GM13976 (cell line): ENCODE measurements at places on chromosomes 7 and 10.

DNA sequence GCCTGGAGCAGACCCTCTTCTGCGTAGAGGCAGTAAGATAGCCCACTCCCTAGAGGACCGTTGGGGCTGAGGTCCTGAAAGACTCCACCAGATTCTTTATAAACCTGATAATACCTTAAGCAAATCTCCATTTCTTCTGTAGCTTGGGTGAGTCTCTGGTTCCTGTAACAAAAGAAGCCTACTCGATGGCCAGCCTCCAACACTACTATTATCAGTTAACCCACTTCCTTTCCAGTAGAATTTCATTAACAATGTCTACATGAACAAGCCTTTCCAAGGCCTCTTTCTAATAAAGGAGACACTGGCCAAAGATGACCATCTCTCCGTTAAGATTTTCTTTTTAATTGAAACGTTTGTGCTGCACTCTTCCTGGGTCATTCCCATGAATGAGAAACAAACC, 201.7 kb upstream of the KCTD7 start:
- no peak for DNase-seq

DNA sequence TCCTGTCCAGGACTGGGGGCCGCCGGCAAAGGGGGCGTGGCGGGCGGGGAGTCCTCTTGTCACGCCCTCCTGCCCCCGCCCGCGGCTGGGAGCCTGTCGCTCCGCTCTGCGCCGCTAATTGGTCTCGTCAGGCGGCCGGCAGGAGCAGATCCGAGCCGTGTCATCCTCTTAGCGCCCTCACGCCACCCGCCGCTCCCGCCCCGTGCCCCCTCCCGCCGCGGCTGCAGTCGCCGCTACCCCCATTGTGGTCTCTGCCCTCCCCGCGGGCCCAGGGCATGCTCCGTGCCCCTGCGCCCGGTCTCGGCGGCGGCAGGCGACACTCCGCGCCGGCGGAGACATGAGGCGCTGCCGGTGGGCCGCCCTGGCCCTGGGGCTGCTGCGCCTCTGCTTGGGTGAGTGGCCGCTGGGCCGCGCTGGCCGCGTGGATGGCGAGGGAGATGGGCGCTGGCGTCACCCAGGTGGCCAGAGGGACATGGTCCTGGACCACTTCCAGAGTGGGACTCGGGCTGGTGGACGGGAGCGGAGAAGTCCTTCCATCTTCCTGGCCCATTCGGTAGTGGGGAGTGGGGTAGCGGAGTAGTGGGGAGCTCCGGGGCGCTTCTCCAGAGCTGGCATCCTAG, at the start of gene CDHR1:
Gene CDHR1, plus strand, starts transcription at position 114 of the 620 bp plus-strand sequence. Its CDS starts 224 bp downstream, at position 338.
- DNase-seq: peak; percentile 85

DNA sequence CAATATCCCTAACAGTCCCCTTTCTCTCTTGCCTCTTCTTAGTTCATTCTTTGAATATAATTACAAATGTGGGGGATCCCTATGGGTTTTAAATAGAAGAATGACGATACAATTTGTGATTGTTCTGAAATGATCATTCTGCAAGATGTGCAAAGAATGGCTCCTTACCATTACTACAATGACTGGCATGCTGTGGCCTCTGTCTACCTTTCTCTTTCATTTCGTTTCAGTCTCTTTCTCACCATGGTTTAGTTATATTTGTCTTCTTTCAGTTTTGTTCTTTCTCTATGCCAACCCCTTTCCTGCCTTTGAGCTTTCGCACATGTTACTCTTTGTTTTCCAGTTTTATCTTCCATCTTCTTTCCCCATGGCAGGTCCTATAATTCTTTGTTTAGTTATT, 176.5 kb downstream of the SUGCT start:
- peak; percentile 37 for DNase-seq

GRCh38 chr10:78964952-78965633, 103.7 kb upstream of the ZMIZ1 start:
- no peak for DNase-seq

- DNase-seq: no peak
Measured at GRCh38 chr7:45292481-45292880, 134.9 kb downstream of the RAMP3 start.

DNA sequence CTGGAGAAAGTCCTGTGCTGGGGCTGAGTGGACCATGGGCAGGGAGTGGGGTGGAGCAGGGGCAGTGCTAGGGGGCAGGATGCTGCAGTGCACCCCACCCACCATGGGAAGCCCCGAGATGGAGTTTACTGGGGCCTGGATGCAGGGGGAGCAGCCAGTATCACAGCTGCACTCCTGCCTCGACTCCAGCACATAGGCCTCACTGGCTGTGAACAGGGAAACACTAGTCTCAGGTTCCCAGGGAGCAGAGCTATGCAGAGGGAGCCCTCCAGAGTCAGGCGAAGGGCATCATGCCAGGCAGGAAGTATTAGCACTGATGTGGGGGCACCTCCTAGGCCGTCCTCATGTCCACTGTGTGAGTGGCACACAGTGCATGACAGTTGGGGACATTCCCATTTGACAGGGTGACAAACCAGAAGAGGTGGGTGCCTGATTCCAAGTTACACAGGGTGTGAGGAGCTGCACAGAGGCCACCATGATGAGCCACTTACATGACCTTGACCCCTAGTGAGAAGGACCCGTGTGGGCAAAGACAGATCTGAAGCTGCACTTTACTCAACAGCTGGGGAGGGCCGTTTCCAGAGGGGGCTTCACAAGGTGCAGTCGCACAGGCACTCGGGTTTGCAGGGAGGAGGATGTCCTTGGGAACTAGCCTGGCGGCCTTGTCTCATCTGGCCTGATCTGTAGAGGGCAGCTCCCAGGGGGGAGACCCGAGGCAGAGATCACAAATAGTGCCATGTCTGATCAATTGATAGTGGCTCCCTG, 69.9 kb upstream of the LRRC4 start:
- DNase-seq: no peak

DNA sequence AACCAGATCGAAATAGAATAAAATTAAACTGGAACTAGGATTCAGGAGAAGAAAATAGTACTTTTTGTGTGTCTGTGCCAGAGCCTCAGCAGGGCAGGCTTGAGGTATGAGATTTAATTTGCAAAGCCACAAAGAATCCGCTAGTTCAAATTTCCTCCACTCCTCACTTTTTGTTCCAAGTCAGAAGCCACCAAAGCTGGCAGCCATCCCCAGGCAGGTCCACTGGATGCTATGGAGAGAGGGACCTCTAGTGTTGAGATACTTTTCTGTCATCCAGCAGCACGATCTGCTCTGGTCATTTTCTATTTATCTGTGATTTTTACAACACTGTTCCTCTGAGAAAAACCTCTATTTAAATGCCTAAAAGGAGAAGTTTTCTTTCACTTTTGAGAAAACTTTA, 147.9 kb upstream of the FRMD4A start:
- DNase-seq: peak; percentile 41

GRCh38 chr7:100137851-100138760, 10.6 kb upstream of the LAMTOR4 start:
- DNase-seq: no peak

- DNase-seq: no peak
Measured at GRCh38 chr7:43766564-43766963, 8.1 kb downstream of the BLVRA start.

GRCh38 chr10:118195729-118196128, 146.4 kb downstream of the FAM204A start:
- DNase-seq: no peak

- DNase-seq: no peak
Measured at GRCh38 chr7:155880721-155881120, 68.5 kb upstream of the SHH start.

GRCh38 chr10:86363833-86364490, 2.6 kb downstream of the GRID1 start:
- DNase-seq: no peak

GRCh38 chr7:8094164-8095140, 125.9 kb downstream of the GLCCI1 start:
- DNase-seq: no peak

DNA sequence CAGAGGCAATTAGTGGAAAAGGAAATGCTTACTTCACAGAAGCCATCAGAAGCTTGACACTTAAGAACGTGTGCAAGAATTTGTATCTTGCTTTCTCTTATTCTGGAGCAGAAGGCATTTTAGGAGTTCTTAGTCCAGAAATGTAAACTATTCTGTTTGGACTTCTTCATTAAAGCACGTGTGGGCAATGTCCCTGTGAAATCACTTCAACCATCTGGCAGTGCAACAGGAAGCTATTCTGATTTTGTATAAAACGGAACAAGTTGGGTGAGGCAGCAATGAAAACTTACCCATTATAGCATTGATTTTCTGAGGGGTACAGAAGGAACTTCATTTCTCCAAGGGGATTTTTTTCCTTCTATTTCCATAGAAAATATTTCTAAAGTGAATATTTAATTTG, 21.3 kb upstream of the ARHGAP21 start:
- DNase-seq: no peak

GRCh38 chr7:145265180-145265579, 429.3 kb upstream of the TPK1 start:
- DNase-seq: no peak

DNA sequence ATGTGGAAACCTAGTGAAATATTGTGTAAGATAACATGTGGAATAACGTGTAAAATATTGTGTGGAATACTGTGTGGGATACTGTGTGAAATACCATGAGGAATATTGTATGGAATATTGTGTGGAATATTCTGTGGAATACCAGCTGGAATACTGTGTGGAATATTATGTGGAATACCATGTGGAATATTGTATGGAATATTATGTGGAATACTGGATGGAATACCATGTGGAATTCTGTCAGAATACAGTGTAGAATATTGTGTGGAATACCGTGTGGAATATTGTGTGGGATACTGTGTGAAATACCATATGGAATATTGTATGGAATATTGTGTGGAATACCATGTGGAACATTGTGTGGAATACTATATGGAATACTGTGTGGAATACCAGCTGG, 134.6 kb upstream of the CHST15 start:
- DNase-seq: no peak

GRCh38 chr10:52599551-52600200, 172.9 kb downstream of the MBL2 start:
- DNase-seq: no peak

DNA sequence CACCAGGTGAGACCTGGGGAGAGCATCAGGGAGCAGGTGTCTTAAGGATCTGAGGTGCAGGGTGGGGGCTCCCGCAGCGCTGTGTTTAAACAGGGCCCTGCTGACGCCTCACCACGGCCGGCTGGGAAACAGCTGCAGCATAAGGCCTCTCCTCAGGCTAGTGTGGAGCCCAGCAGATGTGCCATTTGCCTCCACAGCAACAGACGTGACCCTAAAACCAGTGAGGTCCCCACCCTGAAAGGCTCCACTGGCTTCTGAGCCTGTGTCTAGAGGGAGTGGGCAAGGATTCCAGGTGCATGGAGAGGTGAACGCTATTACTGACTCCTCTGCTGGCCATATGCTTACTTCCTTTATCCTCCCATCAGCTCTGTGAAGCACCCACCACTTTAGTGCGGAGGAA, 47.8 kb downstream of the SYPL1 start:
- DNase-seq: no peak

GRCh38 chr7:79298145-79298760, 155.2 kb downstream of the MAGI2 start:
- peak; percentile 39 for DNase-seq

- no peak for DNase-seq
Measured at GRCh38 chr10:17588420-17588819, 28.8 kb downstream of the HACD1 start.

DNA sequence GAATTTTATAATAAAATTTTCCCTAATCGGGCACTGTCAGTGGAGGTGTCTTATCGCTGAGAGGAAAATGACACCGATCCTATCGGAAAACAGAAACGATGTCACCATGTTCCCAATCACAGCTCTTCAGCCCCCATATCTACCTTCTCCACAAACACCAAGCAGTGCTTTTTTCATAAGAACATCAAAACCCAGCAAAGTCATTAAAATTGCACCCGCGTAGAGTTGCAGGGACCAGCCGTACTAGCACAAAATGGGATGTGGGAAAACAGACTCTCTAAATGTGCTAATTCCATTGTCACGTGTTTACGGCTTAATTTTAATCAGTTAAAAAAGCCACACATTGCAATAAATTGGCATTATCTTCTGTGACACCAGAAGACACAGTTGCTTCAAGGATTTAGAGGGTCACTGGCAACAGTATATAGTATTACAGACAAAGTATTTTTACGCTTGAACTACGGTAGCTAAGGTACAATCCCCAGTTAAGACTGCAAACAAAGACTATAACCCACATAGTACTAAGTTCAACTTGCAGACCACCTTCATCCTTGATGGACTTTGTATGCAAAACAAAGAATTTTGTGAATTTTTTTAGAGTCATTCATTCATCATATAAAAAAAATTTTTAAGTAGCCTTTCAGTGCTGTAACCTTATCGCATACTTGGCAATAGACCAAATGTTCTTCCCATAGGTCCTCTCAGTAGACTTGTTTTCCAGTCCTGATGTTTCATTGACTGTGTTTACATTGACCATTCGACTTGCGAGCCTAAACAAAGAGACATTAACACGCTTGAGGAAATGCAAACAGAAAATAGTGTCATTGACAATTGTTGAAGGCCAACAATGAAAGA, 116.0 kb downstream of the VTI1A start:
- no peak for DNase-seq

DNA sequence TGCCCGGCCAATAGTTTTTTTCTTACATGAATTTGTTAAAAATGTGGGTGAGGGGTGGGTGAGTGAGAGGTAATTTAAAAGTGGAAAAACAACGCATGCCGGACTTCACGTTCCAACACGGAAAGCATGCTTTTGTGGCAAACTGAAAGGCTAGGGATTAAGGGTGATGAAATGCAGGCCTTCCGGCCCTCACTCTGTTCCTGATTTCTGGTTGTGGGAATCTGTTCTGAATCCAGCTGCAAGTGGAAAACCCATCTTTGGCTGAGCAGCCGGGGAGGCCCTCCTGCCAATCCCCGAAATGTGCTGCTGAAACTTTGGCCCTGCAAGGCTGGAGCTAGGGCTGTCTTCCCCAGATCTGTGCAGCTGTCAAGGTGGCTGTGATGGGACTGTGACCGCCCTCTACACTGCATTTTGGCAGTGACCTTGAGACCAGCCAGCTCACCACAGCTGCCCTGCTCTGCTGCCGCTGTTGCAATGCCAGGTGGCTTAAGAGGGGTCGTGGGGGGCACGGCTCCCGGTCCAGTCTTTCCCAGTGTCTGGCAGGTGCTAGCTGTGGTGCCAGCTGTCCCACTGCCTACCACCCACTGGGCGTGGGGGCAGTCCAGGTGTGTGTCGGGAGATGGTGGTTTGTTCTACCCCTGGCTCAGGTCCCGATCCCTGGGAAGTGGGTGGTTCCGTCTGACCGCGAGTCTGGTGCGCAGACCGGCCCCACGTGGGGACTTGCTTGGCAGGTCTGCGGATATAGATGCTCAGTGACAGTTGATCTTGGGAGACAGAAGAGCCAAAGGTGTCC, 39.0 kb downstream of the TET1 start:
- no peak for DNase-seq

GRCh38 chr7:88363249-88363648, 56.6 kb upstream of the STEAP4 start:
- DNase-seq: no peak

GRCh38 chr7:42869131-42870020, 42.5 kb downstream of the C7orf25 start:
- peak; percentile 73 for DNase-seq

- DNase-seq: peak; percentile 72
Measured at GRCh38 chr10:111076682-111077478, at the start of gene ADRA2A. TSS of gene ADRA2A (plus strand) at chr10:111077029. CDS start at chr10:111077997, 968 bp downstream.

DNA sequence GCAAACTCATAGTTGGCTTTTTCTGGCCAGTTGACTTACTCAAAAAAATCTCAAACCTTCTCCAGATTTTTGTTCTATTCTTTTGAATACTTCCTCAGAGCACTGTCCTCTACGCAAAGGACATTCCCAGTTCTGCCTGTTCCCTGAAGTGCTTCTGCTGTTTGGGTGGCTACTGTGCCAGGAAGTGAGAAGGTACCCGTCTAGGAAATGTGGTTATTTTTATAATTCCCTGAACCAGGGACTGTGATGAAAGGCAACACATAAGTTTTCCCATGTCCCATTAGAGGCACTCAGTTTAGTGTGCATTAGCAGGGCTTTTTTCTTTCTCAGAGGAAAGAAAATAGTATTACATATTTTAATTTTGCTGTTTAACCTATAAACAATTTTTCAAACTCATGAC, 370.3 kb downstream of the PHTF2 start:
- DNase-seq: no peak
